ENCODE measurements at places on chromosomes 16 and 17.

GRCh38 chr17:55391244-55391757 is 30.3 kb downstream of the MMD start:
- peak; percentile 63 for DNase-seq

GRCh38 chr16:55331648-55332185 is 7.7 kb downstream of the IRX6 start:
- DNase-seq, result no peak

DNA sequence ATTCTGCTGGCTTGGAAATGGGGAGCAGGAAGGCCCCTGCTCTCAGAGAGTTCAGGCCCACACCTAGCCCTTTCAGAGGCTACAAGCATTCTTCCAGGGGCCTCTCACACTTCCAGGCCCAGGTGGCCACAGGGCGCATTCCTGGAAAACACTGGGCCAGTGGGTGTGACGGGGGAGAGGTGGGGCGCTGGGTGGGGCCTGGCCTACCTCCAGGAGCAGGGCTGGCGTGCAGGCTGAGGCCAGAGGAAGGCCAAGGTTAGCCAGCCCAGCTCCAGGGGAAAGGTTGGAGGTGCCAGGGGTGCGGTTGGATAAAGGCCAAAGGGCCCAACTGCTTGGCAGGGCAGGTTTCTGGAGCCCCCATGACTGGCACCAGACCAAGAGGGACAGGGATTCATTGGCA is 198.2 kb downstream of the MAF start:
- DNase-seq, result no peak

- DNase-seq, result no peak
Observed at GRCh38 chr17:40070709-40071312, 8.0 kb downstream of the THRA start.

DNA sequence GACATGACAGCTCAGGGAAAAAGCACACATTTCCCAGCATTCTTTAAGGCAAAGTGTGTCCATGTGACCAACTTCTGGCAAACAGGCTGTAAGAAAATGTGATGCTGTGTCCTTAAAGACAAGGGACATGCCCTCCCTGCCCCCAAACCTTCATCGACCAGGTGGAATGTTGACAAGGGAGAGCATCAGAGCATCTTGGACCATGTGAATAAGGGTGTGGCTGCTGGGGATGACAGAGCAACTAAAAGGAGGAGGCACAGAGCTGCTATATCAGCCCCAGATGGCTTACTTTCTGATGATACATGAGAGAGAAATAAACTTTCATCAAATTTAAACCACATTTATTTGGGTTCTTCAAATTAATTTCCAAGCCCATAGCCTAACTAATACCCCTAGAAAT is 2.2 kb upstream of the ZNF23 start:
- no peak for DNase-seq

- DNase-seq, result no peak
Observed at GRCh38 chr17:58252141-58252540, 13.8 kb downstream of the LPO start.

DNA sequence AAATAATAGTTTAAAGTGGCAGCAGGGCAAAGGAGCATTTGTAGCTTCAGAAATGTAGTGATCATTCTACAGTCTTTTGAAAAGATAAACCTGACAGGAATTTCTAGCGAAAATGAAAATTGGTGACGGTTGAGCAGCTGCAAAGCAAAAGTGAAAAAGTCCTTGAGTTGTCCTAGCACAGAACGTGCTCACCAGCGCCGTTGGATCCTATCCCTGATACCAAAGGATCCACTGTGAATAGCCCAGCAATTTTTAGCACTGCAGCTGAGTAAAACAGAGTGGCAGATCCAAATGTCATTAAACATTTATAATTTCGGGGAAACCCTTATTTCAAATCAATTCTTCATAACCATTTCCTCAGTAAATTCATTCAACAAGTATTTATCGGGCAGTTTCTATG is 453.8 kb upstream of the HSBP1 start:
- DNase-seq, result no peak

- no peak for DNase-seq
Observed at GRCh38 chr16:81123092-81123852, 27.1 kb upstream of the GCSH start.

DNA sequence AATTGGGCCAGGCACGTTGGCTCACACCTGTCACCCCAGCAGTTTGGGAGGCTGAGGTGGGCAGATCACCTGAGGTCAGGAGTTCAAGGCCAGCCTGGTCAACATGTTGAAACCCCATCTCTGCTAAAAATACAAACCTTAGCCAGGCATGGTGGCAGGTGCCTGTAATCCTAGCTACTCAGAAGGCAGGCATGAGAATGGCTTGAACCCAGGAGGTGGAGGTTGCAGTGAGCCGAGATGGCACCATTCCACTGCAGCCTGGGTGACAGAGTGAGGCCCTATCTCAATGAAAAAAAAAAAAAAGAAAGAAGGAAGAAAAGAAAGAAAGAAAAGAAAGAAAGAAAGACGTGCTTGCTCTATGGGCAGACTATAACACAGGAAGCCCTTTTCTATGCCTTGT is 84.4 kb downstream of the FOXL1 start:
- no peak for DNase-seq

GRCh38 chr17:59534583-59534982 is 30.8 kb upstream of the DHX40 start:
- no peak for DNase-seq

DNA sequence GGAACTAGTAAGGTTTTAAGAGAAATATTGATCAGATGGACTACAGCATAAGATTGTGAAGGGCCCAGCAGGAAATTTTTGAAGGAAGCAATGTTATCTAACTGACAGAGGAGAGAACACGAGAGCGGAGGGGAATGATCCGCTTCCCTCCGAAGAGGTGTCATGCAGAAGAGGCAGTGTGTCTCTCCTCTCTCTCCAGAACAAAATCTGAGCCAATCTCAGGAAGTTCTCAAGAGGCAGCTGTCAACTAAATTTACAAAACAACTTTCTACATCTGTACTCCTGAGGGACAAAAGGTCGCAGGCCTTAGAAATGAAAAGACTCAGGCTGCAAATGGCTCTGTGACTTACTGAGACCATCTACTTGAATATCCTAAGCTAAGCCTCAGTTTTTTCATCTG is 224.6 kb upstream of the CDH5 start:
- DNase-seq, result no peak

- DNase-seq, result no peak
Observed at GRCh38 chr17:21460358-21460757, 84.2 kb downstream of the KCNJ12 start.

DNA sequence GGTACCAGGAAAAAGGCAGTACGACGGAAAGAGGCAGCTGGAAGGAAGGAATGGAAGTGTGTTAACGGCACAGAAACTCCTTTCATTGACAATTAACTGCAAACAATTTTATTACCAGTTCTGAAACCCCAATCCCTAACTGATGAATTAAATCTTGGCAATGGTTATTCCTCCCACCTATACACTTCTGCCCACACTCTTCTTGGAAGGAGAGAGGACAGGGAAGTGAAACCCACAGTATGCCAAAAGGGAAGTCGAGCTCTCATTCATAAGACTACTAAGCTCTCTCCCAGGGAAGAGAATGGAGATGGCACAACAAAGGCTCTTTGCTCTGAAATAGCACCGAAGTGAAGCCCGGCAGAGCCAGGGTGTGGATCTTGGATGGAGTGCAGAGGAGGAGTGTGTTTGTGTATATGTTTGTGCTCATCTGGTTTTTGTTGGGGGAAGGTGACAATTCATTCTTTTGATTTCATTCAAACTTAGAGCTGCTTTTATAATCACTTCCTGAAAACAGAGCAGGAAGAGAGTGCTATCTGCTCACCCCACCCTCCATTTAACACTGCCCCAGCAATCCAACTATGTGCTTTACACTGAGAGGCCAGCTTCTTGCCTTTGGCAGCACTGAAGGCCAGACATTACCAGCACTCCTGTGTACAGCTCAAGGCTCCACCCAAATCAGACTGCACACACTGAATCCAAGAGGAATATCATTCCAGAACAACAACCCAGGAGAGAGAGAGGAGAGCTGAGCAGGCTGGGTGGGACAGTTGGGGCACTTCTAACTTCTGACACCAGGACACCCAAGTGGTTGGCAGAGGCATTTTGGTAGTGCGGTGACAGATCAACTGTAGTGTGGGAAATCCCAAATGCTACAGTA is 68.7 kb downstream of the HIC1 start:
- peak; percentile 73 for DNase-seq

- DNase-seq, result no peak
Observed at GRCh38 chr17:32516940-32517701, 30.3 kb downstream of the CDK5R1 start.

- peak; percentile 76 for DNase-seq
Observed at GRCh38 chr17:79400989-79401703, 209.7 kb downstream of the RBFOX3 start.

DNA sequence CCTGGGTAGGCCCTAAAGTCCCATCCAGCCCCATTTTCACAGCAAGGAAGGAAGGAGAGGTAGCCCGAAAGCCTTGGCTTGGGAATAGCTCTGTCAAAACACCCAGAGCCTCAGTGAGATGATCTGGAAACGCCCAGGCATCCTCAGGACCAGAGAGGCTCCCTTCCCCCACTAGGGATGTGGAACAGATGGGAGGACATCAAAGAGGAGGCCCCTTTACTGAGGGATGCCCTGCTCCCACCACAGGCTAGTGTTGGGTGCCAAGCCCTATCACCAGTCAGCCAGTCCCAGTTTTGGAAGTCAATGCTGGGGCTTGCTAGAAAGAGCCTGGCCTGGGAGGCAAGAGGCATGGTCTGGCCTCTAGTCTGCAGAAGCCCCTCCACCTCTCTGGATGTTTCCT is 4.7 kb downstream of the TPPP3 start:
- no peak for DNase-seq

- DNase-seq, result no peak
Observed at GRCh38 chr16:11556214-11556819, 30.4 kb downstream of the LITAF start.

DNA sequence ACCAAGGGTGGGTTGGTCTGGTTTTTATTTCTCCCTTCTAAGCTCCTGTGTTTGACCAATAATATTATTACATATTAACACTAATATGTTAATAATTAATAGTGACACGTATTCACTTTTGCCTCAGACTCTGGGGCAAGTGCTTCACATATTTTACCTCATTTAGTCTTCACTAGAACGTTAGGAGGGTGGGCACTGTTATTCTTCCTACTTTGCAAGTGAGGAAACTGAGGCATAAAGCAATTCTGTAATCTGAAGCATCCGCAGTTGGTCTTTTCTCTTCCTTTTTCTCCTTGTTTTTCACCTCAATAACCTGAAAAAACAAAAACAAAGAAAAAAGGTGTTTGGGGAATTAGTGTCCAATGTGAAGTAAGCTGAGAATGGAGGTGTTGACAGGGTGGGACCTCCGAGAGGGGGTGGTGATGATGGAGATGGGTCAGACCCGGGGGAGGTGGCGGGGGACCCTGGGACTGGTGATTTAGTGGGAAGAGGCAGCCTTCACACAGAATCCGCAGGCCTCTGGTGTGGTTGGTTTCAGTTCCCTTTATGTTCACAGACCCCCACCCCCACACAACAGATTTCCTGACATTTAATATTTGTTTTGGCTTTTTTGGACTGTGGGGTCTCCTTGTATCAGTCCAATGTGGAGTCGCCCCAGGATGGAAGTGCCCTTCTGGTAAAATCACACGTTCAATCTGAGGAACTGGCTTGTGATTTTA is 3.7 kb downstream of the CDH1 start:
- no peak for DNase-seq

GRCh38 chr17:50677851-50678375 is 29.8 kb downstream of the ANKRD40 start:
- DNase-seq, result no peak

- no peak for DNase-seq
Observed at GRCh38 chr17:14302091-14302430, 1.2 kb downstream of the HS3ST3B1 start.

GRCh38 chr17:73324711-73325526 is 13.1 kb upstream of the CDC42EP4 start:
- no peak for DNase-seq

DNA sequence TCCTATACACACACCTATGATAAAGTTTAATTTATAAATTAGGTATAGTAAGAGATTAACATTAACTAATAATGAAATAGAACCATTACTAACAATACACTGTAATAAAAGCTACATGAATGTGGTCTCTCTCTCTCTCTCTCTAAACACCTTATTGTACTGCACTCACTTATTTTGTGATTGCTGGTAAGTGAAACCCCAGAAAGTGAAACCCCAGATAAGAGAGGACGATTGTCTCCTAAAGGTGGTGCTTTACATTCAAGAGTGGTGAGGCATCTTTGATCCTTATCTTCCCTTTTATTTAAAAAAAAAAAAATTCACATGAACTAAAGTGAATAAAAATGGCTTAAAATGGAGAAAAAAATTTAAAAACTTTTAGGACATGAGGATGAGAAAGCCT is 80.1 kb upstream of the TRAP1 start:
- no peak for DNase-seq

GRCh38 chr16:73768786-73769203 is 527.8 kb upstream of the PSMD7 start:
- no peak for DNase-seq

DNA sequence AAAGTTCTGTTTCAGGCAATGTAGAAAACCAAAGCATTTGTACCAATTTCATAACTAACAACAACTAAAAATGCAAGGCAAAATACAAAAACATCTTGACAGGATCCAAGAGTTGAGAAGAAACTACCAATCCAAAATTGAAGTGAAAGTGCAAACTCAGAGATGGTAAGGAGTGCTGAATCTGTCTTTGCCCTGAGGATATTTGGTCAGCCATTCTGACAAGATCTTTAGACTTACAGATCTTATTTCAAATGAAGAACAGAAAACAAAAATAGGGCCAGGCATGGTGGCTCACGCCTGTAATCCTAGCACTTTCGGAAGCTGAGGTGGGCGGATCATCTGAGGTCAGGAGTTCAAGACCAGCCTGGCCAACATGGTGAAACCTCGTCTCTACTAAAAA is 412.8 kb downstream of the ZFHX3 start:
- DNase-seq, result no peak

DNA sequence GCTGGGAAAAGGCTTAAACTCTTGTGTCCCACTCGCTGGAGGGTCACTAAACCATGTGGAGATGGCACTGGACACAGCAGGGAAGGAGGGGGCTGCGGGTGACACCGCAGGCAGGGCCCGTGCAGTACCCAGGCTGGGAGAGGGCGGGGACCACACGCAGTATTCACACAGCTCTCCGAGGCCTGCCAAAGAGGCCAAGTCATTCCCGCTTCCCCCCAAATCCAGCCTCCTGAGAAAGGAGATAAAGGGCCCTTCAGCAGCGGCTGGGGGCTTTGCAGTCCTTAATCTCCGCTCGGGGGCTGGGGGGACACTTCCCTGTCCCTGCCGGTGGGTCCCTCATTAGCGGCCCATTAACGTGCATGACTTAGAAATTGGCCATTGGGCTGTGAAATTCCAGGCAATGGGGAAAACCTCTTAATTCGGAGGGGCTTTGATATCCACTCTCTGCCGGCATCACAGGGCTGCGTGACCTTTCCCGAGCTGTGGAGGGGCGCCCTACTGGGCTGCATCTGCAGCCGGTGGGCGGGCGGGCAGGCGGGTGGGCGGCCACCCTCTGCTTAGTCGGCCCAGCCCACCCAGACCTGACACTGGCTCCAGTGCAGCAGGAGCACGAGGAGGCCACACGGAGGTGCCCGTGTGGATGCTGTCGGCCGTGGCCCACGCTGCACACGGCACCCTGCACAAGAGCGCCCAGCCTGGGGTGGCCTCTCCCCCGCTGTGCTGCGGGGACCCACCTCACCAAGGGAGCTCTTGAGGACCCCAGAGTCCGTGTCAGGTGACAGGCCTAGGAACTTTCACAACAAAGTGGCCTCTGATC is 2.6 kb upstream of the SLC38A8 start:
- DNase-seq, result no peak

- DNase-seq, result no peak
Observed at GRCh38 chr17:41799366-41799765, 12.4 kb downstream of the P3H4 start.

Measured in Ammon's horn (tissue), 1 donor.